ENCODE measurements at places on chromosomes 4 and X.

DNA sequence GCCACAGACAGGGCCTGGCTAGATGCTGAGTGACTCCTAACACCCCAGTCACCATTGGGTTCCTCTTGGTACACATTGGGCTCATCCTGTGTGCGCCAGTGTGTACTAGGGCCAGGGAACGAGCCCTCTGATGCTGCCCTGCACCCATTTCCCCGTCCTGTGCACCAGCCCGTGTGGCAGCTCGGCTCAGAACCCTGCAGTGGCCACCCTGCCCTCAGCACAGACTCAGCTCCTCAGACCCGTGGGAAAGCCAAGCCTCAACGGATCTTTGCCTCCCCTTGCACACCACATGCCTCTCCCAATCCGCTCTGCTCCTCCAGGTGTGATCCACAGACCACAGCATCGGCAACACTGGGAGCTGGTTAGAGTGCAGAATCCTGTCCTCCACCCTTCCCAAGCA is 38.6 kb downstream of the EVC start:
- no peak for DNase-seq

GRCh38 chr4:3607690-3608552 is 75.7 kb upstream of the LRPAP1 start:
- DNase-seq, result no peak

- DNase-seq, result no peak
Observed at GRCh38 chrX:115525486-115525885, 35.5 kb upstream of the PLS3 start.

- no peak for DNase-seq
Observed at GRCh38 chr4:145545538-145546174, 64.0 kb downstream of the SMAD1 start.

DNA sequence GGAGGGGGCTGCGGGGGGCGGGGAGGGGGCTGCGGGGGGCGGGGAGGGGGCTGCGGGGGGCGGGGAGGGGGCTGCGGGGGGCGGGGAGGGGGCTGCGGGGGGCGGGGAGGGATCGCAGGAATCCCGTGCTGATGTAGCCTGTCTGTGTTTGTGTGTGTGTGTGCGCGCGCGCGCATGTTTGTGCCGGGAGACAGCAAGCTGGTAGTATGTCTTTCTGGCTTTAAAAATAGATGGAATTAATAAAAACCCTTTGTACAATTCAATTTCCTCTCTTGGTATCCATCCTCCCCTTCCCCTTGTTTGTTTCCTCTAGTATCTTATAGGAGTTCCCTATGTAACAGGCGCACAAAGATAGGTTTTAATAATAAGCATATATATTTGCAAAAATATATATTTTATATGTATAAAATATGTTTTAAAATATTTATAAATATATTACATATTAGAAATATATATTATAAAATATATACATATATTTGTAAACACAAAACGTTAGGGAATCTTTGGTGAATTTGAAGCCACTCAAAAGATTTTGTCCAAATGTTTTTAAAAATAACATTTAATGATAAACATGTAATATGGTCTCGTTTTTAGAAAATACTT is 782 bp downstream of the ARHGAP24 start:
- no peak for DNase-seq

- DNase-seq, result no peak
Observed at GRCh38 chr4:105709081-105709450, 482 bp downstream of the GSTCD start.

- peak; percentile 24 for DNase-seq
Observed at GRCh38 chr4:87108142-87108546, 112.3 kb downstream of the KLHL8 start.

- no peak for DNase-seq
Observed at GRCh38 chr4:10740891-10741620, 56.5 kb upstream of the CLNK start.

- DNase-seq, result no peak
Observed at GRCh38 chrX:82742351-82742750, 765.7 kb upstream of the POU3F4 start.

GRCh38 chrX:68086709-68087108 is 346.6 kb downstream of the OPHN1 start:
- no peak for DNase-seq

All from activated naive CD4-positive, alpha-beta T cell treated with Interleukin-2 at 50 U/mL for 16 hours (primary cell).